NCI-H524 treated with DMSO at 0.1 percent for 48 hours (cell line): ENCODE measurements at places on chromosomes 7 and 10.
A peak's percentile ranks its signal among the peaks of the same experiment; 100 is the strongest.

DNA sequence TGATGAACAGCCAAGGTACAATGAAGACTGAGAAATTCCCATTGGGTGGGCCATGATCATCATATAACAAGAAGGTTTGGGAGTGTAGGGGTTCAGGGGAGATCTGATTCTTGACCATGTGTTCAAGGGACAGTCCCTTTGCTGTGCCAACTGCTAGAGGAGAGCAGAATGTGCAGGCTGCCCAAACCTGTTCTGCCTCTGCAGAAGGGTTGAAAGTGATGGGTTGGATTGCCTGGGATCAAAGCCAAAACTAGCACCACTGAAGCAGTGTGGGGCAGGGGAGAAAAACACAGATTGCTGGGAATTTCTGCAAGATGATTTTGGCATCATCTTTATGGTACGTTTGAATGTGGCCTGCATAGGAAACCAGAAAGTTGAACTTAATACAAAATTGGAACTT is 303.9 kb downstream of the OTUD1 start:
- DNase-seq = no peak

GRCh38 chr7:124459101-124460055 is 306.2 kb downstream of the GPR37 start:
- DNase-seq = no peak

- DNase-seq = no peak
These were observed 232 bp upstream of the GRID1 start for GRCh38 chr10:86366902-86367151.

- no peak for DNase-seq
These were observed 189.9 kb upstream of the CXCL12 start for GRCh38 chr10:44574596-44575480.

- DNase-seq = no peak
These were observed 844 bp downstream of the FBXW4 start for GRCh38 chr10:101693978-101694673.

DNA sequence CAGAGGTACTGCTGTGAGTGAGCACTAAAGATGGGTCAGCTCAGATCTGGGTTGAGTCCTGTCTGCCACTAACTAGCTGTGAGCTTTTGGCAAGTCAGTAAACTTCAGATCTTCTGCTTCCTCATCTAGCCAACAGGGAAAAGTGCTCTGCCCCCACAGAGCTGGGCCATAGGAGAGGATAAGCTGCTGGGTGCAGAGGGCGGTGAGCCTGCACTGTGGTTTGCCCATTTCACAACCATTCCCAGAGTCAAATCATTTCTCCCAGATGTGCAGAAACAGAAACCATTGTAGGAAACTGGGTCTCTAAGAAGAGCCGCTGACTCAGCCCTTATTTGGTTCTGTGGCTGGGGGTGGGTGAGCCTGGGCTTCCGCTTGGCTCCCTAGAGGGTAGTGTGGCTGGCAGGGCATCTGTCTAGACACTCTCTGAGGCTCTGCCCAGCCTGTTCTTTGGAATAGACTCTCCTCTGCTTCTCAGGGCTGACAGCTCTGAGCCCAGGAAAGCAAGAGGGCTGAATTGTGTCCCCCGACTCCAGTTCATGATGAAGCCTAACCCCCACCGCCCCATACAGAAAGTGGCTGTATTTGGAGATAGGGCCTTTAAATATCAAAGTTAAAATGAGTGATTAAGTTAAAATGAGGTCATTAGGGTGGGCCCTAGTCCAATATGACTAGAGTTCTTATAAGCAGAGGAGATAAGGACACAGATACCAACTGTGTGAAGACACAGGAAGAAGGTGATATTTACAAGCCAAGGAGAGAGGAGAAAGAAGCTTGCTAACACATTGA is 29.5 kb upstream of the ARHGAP22 start:
- no peak for DNase-seq

- DNase-seq = no peak
These were observed 56.0 kb upstream of the DDC start for GRCh38 chr7:50621206-50621605.

DNA sequence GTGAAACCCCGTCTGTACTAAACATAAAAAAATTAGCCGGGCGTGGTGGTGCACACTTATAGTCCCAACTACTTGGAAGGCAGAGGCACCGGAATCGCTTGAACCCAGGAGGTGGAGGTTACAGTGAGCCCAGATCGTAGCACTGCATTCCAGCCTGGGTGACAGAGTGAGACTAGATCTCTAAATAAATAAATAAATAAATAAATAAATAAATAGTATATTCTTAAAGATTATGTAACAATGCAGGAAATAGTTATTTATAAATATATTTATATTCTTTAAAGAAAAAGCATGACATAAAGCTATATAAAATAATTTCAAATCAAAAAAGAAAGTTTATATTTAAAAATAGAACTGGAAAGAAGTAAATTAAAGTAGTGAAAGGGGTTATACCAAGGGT is 76.4 kb downstream of the MBL2 start:
- no peak for DNase-seq

GRCh38 chr10:81007872-81008271 is 470.2 kb downstream of the SH2D4B start:
- no peak for DNase-seq

- DNase-seq = no peak
These were observed 24.4 kb upstream of the RBM20 start for GRCh38 chr10:110619514-110620397.

DNA sequence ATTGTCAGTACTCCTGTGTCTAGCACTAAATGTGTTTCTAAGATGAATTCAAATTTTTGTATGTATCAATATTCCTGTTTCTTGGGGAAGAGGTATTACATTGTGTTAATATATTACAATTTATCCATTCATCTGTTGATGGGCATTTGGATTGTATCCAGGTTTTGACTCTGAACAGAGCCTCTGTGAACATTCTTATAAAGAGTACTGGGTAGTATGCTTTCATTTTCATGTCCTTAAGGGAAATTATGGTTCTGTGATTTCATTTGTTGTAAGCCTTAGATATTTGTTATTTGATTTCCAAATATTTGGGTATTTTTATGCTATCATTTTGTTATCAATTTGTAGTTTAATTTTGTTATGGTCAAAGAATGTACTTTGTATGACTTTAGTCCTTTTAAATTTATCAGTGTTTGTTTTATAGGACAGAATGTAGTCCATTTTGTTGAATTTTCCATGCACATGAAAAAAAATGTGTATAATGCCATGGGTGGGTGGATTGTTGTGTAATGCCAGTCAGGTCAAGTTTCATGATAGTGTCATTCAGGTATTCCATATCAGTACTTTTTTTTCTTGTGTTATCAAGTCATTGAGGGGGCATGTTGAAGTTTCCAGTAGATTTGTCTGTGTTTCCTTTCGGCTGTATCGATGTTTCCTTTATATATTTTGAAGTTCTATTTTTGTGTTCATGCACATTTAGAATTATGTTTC is 38.4 kb downstream of the STAM start:
- DNase-seq = no peak

GRCh38 chr10:75538144-75538543 is 106.7 kb downstream of the LRMDA start:
- no peak for DNase-seq

GRCh38 chr10:34524369-34525091 is 290.6 kb downstream of the PARD3 start:
- no peak for DNase-seq

DNA sequence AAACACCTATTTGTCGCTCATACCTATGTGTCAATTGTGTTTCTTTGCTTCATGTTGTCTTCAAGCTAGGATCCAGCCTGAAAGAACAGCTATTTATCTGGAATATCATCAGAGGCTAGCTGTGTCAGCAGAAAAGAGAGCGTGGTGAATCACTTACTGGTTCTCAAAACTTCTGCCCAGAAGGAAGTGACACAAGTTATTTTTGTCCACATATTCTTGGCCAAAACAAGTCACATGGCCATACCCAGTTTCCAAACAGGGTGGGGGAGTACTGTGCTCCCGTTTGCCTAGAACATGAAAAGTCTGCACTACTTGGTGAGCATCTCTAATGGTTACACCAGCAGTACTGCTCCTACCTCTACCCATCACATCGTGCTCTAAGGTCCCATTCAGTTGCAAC is 160.9 kb upstream of the CSTF2T start:
- no peak for DNase-seq

DNA sequence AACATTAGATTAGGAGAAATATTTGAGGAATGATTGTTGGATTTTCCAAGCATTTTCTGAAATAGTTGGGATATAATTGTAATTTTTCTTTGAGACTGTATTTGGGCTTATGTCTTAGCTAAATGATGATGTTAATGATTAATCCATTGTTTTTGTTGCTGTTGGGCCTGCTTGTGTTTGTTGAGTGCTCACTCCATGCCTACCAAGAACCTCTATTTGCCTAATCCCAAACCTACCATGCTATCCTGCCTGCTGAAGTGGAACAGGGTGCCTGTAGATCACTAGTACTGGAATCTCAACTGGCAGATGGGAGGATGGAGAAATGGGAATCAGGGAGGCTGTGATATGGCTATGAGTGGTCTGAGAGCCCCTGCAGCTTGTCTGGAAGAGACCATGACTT is 565.5 kb downstream of the SORCS3 start:
- DNase-seq = no peak

DNA sequence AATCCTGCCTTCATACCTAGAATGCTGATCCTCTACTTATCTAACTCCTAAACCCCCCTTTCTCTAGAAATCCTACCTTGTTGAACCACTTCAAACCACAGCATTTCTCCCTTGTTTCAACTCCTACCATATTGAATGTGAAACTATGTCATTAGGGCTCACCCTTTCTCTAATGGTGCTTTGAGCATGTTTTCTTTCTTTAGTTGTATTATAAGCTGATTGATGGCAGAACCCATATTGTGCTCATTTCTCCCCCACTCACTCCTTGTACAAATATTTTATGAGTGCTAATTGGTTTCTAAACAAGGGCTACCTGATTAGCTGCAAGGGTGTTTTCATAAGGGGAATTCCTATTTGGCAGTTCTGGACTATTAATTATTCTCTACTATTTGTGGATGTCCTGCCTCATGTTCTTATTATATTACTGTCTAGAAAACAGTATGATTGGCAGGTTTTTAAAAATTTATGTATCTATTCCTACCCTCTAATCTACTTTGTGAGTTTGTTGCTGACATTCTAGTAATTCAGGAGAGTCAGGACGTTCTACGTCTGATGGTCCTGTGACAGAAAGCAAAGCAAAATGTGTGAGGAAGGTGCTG is 765.8 kb downstream of the KCNMA1 start:
- peak; percentile 52 for DNase-seq

GRCh38 chr10:3476186-3476585 is 303.6 kb upstream of the PITRM1 start:
- no peak for DNase-seq

GRCh38 chr10:13784067-13784466 is 197.3 kb downstream of the PRPF18 start:
- DNase-seq = no peak

- DNase-seq = peak; percentile 65
These were observed 4.9 kb upstream of the CLDN3 start for GRCh38 chr7:73774923-73775322.

- no peak for DNase-seq
These were observed 45.9 kb upstream of the WDR11 start for GRCh38 chr10:120805014-120805812.

DNA sequence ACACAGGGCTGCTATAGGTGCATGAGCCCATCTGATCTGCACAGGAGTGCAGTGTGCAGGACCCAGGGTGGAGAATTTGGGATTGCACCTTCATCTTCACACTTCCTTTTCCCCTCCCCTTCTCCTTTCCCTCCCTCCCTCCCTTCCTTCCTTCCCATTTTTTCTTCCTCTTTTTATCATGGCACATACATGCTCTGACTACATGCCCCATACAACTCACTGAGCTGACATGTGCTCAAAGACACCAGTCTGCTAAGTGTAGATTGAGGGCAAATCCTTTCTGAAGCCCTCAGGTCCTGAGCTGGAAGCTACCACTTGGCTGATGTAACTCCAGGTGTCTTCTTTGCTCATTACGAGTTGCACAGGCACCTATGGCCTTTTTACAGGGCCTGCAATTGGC is 365.3 kb upstream of the ZNF32 start:
- no peak for DNase-seq

- DNase-seq = no peak
These were observed 14.7 kb upstream of the C7orf33 start for GRCh38 chr7:148575640-148576411.

- DNase-seq = no peak
These were observed 49.5 kb downstream of the FAM53B start for GRCh38 chr10:124694481-124695220.

- DNase-seq = no peak
These were observed 18.6 kb upstream of the ZMIZ1 start for GRCh38 chr10:79049931-79050895.

GRCh38 chr10:133237588-133238465 is at the start of gene VENTX:
Gene VENTX (plus strand): TSS chr10:133237855. CDS start chr10:133237915, 60 bp downstream.
- DNase-seq = no peak

DNA sequence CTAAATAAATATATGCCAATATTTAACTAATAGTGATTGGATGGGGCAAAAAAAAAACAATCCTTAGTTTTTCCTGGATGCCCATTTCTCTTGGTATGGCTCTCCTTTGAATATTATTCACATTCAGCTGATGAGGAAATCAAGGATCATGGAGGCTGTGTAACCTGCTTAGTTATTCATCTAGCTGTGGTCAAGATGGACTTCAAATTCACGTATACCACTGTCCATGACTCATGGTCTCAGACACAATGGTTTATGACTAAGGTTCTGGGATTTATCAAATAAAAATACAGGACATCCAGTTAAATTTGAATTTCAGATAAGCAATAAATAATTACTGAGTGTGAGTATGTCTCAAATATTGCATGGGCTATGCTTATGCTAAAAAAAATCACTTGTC is 191.5 kb upstream of the CELF2 start:
- DNase-seq = no peak

DNA sequence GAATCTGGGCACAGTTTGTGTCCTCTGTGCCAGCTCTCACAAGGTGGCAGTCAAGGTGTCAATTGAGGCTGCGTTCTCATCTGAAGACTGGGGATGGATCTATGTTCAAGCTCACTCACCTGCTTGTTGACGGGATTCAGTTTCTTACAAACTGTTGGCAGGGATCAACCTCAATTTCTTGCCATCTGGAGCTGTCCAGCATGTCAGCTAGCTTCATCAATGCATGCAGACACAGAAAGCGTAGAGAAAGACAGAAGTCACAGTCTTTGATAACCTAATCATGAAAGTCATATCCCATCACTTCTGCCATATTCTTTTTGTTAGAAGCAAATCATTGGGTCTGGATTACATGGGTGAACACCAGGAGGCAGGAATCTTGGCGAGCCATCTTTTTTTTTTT is 32.0 kb upstream of the WAPL start:
- DNase-seq = no peak

GRCh38 chr10:77716458-77717317 is 79.1 kb upstream of the KCNMA1 start:
- no peak for DNase-seq

- no peak for DNase-seq
These were observed 21.8 kb upstream of the DUSP5 start for GRCh38 chr10:110475722-110476515.

DNA sequence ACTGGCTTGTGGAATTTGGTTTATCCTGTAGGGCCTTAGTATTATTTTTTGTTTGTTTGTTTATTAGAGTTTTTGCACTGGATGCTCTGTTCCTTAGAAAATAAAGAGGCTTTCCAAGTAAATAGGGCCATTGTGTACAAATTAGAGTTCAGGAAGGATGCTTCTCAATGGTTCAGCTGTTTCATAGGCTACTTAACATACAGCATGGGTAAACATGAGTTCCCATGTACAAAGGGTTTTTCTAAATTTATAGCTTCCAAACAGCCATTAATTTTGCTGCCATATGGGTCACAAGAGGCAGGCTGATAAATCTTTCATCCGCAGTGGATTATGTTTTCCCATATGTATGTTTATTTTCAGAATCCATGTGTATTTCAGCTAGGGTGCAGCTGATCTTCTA is 121.6 kb upstream of the WDR11 start:
- DNase-seq = peak; percentile 56
